NCI-H2107 (cell line): ENCODE measurements at places on chromosomes 7 and 10.

DNA sequence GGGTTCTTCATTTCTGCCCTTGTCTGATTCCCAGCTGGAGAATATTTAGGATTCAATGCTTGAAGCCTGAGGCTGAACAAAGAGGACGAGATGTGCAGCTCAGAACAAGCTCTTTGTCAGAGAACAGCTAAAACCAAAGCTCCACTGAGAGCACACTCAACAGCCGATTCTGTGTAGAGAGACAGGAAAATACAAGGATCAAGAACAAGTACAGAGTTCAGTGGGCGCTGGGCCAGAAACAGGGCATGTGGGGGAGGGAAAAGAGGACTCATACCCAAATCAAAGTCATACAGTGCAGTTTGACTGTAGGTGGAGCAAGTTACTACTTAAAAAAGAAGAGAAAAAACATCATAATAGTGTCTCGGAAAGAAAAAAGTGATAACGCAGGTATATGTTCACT is at the start of gene AGMO:
TSS of gene AGMO (minus strand) at position 181 of the 400 bp plus-strand sequence.
- DNase-seq: no peak

DNA sequence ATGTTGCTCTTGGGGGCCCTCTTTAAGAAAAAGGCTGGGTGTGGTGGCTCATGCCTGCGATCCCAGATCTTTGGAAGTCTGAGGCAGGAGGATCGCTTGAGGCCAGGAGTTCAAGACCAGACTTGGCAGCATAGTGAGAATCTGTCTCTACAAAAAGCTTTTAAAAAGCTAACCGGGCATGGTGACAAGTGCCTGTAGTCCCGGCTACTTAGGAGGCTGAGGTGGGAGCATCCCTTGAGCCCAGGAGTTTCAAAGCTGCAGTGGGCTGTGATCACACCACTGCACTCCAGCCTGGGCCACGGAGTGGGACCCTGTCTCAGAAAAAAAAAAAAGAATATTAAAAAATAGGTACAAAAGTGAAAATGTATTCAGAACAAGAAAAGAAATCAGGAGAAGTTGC is 38.1 kb upstream of the SLC39A12 start:
- DNase-seq: no peak

- DNase-seq: peak; percentile 33
Measured at GRCh38 chr7:74371381-74372341, 82.0 kb upstream of the GTF2IRD1 start.

GRCh38 chr7:14841869-14842268 is 60.7 kb downstream of the DGKB start:
- DNase-seq: no peak

- DNase-seq: no peak
Measured at GRCh38 chr10:132185601-132186487, 904 bp upstream of the DPYSL4 start.

DNA sequence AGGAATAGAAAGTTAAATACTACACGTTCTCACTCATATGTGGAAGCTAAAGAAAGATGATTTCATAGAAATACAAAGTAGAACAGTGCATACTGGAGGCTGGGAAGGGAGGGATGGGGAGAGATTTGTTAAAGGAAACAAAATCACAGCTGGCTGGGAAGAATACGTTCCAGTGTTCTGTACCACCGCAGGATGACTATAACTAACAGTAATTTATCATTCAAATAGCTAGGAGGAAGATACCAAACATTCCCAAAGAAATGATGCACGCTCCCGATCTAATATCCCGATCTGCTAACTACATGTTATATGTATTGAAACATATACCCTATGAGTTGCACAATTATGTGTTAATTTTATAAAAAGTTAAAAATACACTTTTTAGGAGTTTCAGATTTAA is 162.3 kb downstream of the ZMYND11 start:
- no peak for DNase-seq

DNA sequence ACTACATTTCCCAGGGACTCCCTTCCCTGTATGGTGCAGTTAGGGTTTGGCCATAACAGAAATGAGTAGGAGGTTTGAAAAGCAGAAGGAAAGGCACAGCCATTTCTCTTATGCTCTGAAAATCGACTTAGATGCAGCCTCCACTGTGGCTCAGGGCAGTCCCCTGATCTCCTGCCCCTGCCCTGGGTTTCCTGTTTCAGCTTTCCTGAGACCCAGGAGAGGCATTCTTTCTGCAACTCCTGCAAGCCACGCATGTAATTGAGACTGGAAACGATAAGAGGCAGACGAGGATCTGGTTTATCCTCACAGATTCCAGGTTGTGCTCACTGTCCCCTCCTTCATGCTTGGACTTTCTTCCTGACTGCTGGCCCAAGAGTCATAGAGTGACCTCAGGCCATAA is 461.2 kb upstream of the VSTM2A start:
- no peak for DNase-seq

DNA sequence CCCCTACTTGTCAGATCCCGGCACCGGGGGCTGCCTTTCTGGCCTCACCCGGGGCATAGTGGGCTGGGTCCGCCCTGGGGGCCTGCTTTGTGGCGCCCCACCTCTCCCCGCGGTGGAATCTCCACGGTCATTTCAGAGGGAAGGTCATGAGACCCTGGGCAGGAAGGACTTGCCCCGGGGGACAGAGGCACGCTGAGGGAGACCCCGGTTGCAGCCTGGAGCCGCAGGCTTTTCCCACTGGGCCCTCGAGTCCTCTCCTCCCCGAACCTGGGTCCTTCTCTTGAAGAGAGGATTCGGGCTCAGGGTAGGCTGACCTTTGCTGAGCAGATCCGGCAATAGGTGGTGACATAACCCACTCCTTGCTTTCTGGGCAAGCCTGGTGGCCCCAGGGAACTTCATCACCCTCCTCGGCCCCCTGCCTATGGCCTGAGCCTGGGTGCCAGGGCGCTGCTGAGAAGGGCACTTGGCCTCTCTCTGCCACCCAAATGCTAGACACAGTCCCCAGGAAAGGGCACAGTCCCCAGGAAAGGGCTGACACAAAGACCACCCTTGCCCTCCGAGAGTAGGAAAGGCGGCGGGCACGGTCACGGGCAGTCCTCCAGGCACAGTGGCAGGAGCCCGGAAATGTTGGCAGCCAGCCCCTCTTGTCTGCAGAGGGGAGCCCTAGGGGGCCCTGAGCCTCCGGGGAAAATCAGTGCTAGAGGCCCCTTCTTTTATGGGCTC is 36.2 kb downstream of the FKBP6 start:
- no peak for DNase-seq

GRCh38 chr10:118407777-118408176 is 65.7 kb upstream of the FAM204A start:
- DNase-seq: no peak

DNA sequence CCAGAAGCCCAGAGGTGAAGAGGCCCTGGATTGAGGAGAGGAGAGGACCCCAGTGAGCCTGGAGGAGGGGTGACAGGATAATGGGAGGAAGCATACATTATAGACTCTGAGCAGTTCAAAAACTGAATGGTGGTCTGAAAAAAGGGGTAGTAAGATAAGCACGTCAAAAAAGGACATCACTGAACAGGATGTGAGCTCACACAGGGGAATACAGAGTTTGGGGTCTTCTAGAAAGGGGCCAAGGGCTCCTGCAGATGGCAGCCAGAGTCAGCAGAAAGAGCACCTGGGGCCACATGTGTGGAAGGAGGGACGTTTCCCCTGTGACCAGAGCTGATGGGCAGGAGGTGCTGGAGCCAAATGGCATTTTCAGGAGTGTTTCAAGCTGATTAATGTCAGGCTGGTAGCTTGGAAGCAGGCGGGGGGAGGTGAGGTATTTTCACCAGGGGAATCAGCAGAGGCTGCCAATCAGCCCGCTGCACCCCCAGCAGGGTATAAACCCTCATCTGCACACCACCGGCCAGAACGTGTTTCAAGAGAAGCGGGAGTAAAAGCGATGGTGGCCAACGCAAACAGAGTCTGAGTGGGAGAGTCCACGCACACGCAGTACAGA is 85.8 kb downstream of the TNS3 start:
- DNase-seq: no peak

- DNase-seq: no peak
Measured at GRCh38 chr10:60803865-60804264, 25.6 kb downstream of the CDK1 start.

DNA sequence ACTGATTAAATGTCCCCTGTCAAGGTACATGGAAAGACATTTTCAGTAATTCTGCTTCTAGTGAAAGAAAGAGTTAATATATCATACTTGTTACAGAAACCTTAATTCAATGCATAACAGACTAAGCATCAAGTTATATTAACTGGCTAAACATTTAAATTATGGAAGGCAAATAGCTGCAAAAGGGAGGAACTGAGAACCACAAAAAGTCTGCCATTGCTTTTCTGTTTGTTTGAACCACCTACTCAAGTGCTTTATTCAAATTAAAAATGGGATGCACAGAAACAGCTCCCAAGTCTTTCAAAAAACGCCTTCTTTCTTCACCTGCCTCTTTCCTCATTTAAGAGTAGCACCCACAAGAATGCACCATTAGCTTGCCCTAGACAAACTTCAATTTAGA is 271.9 kb downstream of the RNLS start:
- DNase-seq: no peak

DNA sequence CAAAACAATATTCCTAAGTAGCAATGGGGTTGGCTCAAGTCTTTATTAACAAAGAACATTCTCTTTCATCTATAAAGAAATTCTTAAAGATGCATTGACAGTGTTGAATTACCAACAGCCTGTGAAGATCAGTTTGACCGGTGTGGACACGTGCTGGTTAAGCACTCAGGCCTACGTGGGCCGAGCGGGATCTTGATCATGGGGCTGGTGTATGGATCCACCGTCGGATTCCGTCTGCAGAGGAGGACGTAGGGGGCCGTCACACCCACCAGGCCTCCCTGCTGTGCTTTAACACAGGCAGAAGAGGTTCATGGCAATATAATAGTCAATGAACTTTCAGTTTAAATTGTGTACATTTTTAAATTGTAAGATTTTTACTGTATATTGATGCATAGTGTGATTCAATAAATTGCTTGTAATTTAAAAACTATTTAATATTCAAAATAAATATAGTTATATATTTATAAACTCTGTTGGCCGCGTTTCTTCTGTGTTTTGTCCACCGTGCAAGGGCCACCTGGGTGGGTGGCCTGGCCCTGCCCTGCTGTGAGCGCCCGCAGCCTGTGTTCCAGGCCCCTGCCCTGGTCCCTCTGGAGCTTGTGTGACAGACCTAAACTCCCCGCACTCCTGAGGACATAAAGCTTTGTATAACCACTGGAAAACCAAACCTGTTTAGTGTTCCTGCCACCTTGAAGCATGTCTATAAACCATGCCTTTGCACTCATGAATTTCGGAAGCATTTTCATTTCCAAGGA is 1.9 kb upstream of the BHLHA15 start:
- DNase-seq: no peak

DNA sequence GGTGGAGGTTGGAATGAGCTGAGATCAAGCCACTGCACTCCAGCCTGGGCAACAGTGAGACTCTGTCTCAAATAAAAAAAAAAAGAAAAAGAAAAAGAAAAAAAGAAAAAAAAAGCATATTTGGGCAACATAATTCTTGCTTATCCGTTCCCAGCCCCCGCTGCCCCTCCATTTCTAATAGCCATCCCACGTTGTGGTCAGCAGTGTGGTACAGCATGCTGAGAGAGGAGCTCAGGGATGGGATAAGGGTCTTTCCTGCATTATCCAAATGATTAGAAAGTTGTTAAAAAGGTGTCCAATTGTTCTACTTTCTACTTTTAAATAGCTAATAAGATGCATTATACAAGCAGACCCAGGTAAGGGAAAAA is 104.9 kb upstream of the ZNF92 start:
- no peak for DNase-seq

- no peak for DNase-seq
Measured at GRCh38 chr7:86643561-86644281, at the start of gene GRM3. Gene GRM3 (plus strand): TSS chr7:86643909. CDS start chr7:86765146, 121,237 bp downstream.

- DNase-seq: no peak
Measured at GRCh38 chr10:19411119-19411518, 362.5 kb downstream of the MALRD1 start.

DNA sequence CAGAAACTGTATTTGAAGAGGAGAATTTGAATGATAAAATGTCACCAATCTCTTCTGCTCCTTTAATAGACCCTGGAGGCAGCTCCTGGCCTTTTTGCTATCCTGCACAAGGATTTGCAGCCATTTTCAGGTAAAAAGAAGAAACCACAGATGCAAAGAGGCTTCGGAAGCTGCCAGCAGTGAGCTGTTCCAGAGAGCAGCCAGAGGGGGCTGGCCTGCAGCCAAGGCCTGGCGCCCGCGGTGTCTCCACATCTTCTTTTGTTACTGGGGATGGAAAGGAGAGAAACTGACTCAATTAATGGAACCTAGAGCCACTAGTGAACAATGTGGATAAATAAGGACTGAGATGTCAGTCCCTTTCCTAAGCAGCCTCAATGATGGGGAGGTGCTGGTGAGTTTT is 23.9 kb upstream of the GPR26 start:
- no peak for DNase-seq

DNA sequence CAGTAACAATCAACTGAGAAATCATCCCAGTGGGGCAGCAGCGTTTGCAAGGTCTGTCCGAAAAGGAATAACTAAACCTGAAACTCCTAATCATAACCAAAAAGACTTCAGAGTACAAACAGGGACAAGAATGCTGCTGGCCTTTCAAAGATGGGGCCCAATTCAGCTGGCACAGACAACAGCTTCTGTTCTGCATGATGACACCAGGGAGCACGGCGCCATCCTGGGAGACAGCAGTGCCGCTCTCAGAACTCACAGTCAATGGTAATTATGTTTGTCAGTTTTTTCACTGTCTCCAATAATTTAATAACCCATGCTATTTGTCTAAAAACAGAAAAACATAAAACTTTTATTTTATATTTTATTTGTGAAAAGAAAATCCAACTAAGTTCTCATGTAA is 90.0 kb downstream of the LARP4B start:
- DNase-seq: no peak

DNA sequence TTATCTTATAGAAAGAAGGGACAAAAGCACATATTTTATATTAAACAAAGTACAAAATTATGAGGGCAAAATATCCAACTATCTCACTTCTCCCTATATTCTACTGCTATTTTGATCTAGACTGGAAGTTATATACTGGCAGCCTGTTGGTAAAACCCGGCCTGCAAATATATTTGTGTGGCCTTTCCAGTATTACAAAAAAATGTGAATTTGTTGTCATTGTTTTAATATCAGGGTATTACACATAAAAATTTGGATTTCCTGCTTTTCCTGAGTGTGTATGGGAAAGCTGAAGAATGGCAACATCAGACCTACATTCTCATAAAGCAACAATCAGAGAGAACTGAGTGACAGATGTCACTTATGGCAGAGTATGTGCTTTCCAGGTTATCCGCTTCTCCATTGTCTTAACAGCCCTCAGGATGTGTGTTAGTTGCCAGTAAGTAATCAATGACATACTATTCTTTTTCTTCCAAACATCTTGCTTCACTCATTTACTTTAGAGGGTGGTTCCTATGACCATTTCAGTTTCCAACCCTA is 7.3 kb downstream of the SYPL1 start:
- DNase-seq: no peak
